HT1080 (cell line): ENCODE measurements at places on chromosomes 2 and 18. TPM values are rescaled to one million over a fixed set of nuclear protein-coding genes. Genes with fewer than 3 reads are reported as not detected.

GRCh38 chr2:196845371-196845770 is 36.2 kb upstream of the C2orf66 start:
- no peak for DNase-seq

GRCh38 chr2:222734703-222735014 is 63.2 kb downstream of the MOGAT1 start:
- no peak for DNase-seq

GRCh38 chr2:86382698-86383097 is 45.3 kb upstream of the REEP1 start:
- no peak for DNase-seq

DNA sequence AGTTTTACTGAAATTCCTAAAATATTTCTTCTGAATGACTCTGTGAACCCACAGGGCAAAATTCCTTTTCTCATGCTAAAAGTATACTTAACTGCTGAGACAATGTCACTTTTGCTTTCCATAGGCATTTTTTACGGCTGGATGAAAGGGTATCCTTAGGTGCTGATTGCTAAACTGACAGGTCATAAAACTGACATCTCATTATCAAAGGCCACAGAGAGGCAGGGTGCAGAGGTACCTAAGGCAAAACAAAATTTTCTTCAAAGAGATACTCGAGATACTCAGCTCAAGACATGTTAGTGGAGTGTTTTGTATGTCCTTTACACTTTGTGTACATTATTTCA is 62.0 kb upstream of the WDR75 start:
- DNase-seq, result no peak

- no peak for DNase-seq
These were observed 84.7 kb upstream of the EML6 start for GRCh38 chr2:54638774-54639187.

GRCh38 chr2:170514140-170514539 is 201.0 kb upstream of the SP5 start:
- no peak for DNase-seq

- no peak for DNase-seq
These were observed 7.3 kb downstream of the IL1RN start for GRCh38 chr2:113134717-113135116.

DNA sequence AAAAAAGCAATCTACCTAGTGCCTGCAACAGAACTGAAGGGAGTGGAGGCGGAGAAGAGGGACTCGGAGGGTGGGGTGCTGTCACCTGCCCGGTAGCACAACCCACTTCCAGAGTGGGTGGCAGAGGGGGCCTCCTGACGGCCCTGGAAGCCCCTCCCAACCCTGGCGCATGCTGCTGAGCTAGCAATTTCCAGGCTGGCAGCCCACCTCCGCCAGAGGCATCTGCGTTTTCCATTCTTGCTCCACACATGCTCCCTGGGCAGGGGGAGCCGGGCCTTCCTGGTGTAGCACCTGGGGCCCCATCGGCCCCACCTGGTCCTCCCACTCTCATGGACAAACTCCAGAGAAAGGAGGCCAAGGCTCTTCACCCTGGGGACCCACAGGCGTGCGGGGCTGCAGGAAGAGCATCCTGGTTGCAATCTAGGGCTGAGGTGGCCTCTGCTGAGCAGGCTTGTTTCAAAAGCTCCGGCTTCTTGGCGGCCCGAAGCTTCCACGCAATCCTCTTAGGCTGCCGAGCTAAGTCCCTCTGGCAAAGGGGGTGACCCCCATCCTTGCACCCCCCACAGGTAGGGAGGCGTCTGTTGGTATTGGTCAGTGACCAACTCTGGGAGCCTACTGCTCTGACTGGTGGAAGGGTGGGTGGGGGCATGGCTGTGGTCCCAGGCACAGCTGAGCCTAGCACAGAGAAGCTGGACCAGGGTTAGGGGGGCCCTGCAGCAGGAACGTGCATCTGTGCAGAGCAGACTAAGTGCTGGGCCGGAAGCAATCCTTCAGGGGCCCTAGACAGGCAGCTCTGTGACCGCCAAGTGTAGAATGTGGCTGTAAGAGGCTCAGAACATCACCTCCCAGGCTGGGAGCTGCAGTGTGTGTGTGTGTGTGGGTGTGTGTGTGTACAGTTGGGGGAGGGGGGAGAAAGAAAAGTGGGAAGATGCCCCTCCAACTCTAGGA is 2.6 kb downstream of the HS6ST1 start:
- DNase-seq, result no peak

DNA sequence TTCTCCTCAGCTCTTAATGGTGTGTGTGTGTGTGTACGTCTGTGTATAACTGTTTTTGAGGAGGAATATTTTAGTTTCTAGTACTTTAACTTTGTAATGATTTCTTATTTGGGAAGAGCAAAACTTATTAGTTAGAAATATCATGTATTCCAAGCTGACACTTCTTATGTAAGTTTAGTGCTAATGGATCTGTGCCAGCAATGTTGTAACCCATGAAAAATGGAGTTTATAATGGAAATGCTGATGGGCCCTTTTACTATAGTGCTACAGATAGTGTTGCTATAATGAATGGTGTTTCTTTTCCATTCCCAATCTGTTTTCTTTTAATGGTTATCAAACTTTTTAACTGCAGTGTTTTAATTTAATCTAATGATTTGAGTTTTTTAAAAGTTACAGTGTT is 49.8 kb upstream of the OTX1 start:
- DNase-seq, result no peak

GRCh38 chr18:27711382-27711781 is 465.5 kb downstream of the CDH2 start:
- no peak for DNase-seq

- no peak for DNase-seq
These were observed 118.5 kb upstream of the SLC14A2 start for GRCh38 chr18:45496741-45497140.

DNA sequence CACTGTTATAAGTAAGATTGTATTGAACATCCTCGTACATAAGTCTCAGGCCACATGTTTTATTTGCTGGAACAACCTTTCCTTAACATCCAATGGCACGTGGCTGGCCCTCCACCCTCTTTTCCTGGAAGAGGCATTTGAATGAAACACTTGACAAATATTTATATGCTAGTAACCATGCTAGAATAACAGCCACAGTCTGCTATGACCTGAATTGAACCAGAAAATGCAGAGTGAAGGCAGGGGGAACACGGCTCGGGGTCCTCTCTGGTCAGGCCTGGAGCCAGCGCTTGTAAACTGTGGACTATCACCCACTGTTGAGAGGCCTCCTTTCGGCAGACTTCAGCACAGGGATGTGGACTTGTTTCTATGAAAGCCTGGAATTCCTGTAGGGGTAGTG is 198.2 kb upstream of the COPS8 start:
- no peak for DNase-seq

DNA sequence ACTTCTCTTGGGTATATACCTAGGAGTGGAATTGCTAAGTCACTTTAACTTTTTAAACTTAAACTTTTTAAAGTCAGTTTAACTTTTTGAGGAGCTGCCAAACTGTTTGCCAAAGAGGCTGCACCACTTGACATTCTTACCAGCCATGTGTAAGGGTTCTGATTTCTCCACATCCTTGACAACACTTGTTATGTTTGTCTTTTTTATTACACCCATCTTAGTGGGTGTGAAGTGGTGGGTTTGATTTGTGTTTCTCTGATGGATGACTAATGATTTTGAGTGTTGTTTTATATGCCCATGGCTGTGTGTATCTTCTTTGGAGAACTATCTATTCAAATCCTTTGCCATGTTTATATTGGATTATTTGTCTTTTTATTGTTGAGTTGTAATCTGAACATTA is 13.6 kb downstream of the ASAP2 start:
- no peak for DNase-seq

GRCh38 chr18:61554946-61555361 is 221.7 kb downstream of the CDH20 start:
- no peak for DNase-seq

DSG4 gene
- not detected in 2 replicates for total RNA-seq

INHBB gene
- total RNA-seq, result 1.8 and 2.2 TPM in 2 replicates

HOXD1 gene
- total RNA-seq, result not detected in 2 replicates

ARHGAP25 gene
- not detected in 2 replicates for total RNA-seq

PMAIP1 gene
- total RNA-seq, result 34.9 and 39.8 TPM in 2 replicates

GLI2 gene
- total RNA-seq, result 4.1 and 7.9 TPM in 2 replicates

GRP gene
- not detected in 2 replicates for total RNA-seq

IL1B gene
- total RNA-seq, result 4.1 and 9.5 TPM in 2 replicates
